ENCODE measurements at places on chromosomes 16 and 17.
A peak's percentile ranks its signal among the peaks of the same experiment; 100 is the strongest.

DNA sequence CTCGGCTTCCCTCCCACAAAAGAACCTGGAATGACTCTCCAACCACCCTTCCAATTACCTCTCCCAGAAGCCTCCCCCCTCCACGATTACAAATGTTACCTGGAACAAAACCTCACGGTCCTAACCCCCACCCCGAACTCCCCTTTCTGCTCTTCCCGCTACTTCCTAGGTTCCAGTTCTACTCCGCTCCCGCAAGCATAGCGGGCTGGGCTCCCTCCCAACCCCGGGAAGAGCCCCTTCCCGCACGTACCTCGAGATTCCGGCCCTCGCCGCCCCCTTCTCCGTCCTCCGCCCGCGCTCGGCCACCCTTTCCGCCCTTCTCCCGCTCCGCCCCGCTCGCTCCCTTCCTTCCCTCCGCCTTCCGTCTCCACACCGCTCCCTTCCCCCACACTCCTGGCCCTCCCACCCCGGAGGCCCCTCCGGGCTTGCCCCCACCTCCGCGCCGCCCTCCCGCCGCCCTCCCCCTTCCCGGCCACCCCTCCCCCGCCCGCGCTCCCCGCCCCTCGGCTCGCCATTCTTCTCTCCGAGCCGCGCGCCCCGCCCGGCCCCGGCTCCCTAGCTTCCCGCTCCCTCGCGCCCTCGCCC is 457 bp downstream of the CHTF8 start:
- peak overlapping the region; percentile 99 for H3K4me3 ChIP-seq
- no peaks in the 10 kb centered on the region for H3K27me3 ChIP-seq
- peak; percentile 84 for DNase-seq
- peaks cover 3% of the 10 kb centered on the region for H3K4me1 ChIP-seq
- peaks cover 12% of the 10 kb centered on the region for H3K36me3 ChIP-seq
- H3K27ac ChIP-seq = peak overlapping the region; percentile 94

- DNase-seq = no peak
- H3K4me3 ChIP-seq = no peak overlapping the region
- H3K36me3 ChIP-seq = peaks cover 89% of the 10 kb centered on the region
- H3K27me3 ChIP-seq = no peaks in the 10 kb centered on the region
- H3K27ac ChIP-seq = no peak overlapping the region
- peaks cover 21% of the 10 kb centered on the region for H3K4me1 ChIP-seq
Observed at GRCh38 chr16:4682616-4683254, 10.6 kb upstream of the NUDT16L1 start.

DNA sequence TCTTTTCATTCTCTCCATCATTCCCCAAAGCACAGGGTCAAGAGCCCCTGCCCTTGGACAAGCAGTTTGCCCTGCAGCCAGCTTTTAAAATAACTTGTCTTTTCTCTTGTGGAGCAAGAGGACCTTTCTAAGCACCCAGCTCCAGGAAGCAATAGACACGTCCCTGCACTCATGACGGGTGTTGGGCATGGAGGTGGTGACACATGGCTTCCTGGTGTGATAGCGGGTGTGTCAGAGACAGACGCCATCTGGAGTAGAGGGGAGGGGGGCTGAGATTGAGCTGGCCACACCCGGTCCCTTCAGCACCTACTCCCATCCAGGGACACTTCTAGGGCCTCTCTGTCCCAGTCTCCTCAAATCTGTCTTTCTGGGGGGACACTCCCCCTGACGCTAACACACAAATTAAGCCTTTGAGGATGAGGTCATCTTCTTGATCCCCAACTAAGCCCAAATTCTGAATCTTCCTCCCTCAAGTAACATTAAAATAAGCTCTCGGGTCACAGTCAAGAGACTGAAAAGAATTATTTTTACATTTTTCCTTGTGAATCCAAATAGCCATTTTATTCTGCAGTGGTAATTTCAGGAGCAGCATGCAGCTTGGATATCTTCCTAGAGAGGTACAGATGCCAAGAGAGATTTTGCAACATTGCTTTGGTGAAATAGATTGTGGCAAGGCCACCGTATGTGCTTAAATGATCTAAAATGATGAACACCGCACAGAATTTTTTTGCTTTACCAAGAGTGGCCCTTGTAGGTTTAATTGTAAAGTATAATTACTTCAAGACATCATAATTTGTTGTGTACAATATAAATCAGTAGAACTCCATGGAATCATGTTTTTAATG is 216.6 kb upstream of the IRX3 start:
- H3K27ac ChIP-seq = no peak overlapping the region
- no peaks in the 10 kb centered on the region for H3K36me3 ChIP-seq
- H3K4me1 ChIP-seq = no peaks in the 10 kb centered on the region
- H3K27me3 ChIP-seq = peaks cover 15% of the 10 kb centered on the region
- peak; percentile 11 for DNase-seq

DNA sequence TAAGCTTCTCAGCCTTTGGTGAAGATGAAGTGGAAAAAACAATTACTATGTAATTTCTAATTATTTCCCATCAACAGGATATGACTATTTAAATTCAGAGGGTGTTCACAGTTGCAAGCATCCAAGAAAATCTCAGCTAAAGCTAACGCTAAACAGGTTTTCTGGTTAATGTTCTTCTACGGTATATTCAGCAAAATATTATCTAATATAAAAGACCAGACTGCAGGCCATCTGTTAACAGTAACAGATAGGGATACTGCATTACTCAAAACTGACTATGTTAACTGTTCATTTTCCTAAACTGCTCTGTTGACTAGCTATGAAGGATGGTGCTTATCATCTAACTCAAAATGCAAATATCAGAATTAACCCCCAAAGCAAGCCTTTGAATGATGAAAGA is 32.8 kb downstream of the GLG1 start:
- H3K27me3 ChIP-seq = no peaks in the 10 kb centered on the region
- no peak overlapping the region for H3K27ac ChIP-seq
- H3K36me3 ChIP-seq = no peaks in the 10 kb centered on the region

DNA sequence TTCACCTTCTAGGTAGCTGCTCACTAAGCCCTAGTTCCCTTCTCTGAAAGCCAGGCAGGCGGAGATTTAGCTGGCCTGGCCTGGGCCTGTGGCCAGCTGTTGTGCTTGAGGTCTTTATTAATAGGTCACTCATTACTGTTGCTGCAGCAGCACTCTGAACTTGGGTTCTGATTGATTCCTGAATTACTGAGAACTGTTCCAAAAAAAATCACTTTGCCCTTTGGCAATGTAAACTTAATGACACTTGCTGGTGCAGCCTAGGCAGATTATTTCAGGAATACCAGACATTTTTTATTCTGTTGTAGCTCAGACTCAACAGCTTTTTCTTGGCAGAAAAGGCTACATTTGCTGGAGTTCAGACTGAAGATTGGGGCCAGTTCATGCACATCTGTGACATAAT is 2.7 kb downstream of the TOM1L1 start:
- no peak overlapping the region for H3K4me3 ChIP-seq
- peaks cover 8% of the 10 kb centered on the region for H3K36me3 ChIP-seq
- H3K4me1 ChIP-seq = peaks cover 16% of the 10 kb centered on the region
- DNase-seq = peak; percentile 64
- peaks cover 5% of the 10 kb centered on the region for H3K27me3 ChIP-seq
- H3K27ac ChIP-seq = no peak overlapping the region

DNA sequence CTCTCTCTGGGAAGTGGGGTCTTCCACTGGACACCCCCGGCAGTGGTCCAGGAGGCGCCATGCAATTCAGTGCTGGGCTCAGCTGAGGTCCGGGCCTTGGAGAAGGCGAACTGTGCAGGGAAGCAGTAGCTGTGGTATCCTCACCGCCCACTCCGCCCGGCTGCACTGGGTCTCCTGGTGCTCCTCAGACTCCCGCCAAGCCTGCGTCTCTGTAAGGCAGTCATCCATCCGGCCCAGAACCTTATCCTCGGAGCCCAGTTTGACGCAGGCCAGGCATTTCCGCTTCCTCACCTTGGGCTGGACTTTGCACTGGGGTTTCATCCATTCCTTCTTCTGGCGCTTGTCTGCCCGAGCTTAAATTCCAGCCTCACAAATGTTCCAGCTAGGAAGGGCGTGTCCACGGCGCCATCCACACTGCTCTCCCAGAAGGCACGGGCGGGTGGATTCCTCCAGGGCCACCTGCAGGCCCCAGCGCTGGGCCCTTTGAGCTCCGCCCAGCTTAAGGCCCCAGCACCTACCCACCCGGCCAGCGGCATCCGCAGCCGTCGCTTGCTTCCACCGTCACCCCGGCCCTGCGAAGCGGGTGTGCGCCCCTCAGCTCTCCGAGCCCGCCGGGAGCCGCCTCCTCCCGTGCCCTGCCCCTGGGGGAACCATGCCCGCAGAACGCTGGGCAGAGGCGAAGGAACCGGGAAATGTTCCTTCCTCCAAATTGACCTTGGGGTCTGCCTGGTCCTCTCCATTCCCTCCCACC is 1884.8 kb downstream of the TP53TG3F start:
- no peak overlapping the region for H3K27ac ChIP-seq
- no peaks in the 10 kb centered on the region for H3K4me1 ChIP-seq
- no peaks in the 10 kb centered on the region for H3K27me3 ChIP-seq
- no peaks in the 10 kb centered on the region for H3K36me3 ChIP-seq

GRCh38 chr17:69047368-69048263 is 13.1 kb downstream of the ABCA9 start:
- no peak overlapping the region for H3K4me3 ChIP-seq
- H3K36me3 ChIP-seq = no peaks in the 10 kb centered on the region
- no peaks in the 10 kb centered on the region for H3K27me3 ChIP-seq
- H3K4me1 ChIP-seq = peaks cover 12% of the 10 kb centered on the region
- peak overlapping the region; percentile 91 for H3K27ac ChIP-seq

GRCh38 chr16:53822936-53823529 is 119.1 kb downstream of the FTO start:
- H3K27me3 ChIP-seq = no peaks in the 10 kb centered on the region
- no peaks in the 10 kb centered on the region for H3K4me1 ChIP-seq
- H3K36me3 ChIP-seq = peaks cover 5% of the 10 kb centered on the region
- no peak overlapping the region for H3K4me3 ChIP-seq

- peaks cover 8% of the 10 kb centered on the region for H3K27me3 ChIP-seq
- H3K4me3 ChIP-seq = no peak overlapping the region
- H3K27ac ChIP-seq = no peak overlapping the region
- H3K4me1 ChIP-seq = no peaks in the 10 kb centered on the region
Observed at GRCh38 chr16:54538276-54538675, 251.7 kb upstream of the IRX3 start.

GRCh38 chr17:57385975-57386374 is 129.7 kb downstream of the MSI2 start:
- peaks cover 3% of the 10 kb centered on the region for H3K36me3 ChIP-seq
- DNase-seq = no peak
- H3K4me3 ChIP-seq = no peak overlapping the region
- no peaks in the 10 kb centered on the region for H3K4me1 ChIP-seq
- H3K27ac ChIP-seq = no peak overlapping the region
- no peaks in the 10 kb centered on the region for H3K27me3 ChIP-seq
